ENCODE measurements at places on chromosomes 1 and 21.

GRCh38 chr1:94806441-94806871 lies 13.7 kb upstream of the SLC44A3 start:
- DNase-seq = peak; percentile 43

- no peak for DNase-seq
Observed at GRCh38 chr1:107787299-107787698, 177.7 kb downstream of the VAV3 start.

- no peak for DNase-seq
Observed at GRCh38 chr1:156481527-156481926, 19.0 kb downstream of the MEF2D start.

GRCh38 chr1:30513396-30514136 lies 209.8 kb downstream of the MATN1 start:
- no peak for DNase-seq

GRCh38 chr1:32234792-32235191 lies 12.2 kb upstream of the FAM167B start:
- no peak for DNase-seq

DNA sequence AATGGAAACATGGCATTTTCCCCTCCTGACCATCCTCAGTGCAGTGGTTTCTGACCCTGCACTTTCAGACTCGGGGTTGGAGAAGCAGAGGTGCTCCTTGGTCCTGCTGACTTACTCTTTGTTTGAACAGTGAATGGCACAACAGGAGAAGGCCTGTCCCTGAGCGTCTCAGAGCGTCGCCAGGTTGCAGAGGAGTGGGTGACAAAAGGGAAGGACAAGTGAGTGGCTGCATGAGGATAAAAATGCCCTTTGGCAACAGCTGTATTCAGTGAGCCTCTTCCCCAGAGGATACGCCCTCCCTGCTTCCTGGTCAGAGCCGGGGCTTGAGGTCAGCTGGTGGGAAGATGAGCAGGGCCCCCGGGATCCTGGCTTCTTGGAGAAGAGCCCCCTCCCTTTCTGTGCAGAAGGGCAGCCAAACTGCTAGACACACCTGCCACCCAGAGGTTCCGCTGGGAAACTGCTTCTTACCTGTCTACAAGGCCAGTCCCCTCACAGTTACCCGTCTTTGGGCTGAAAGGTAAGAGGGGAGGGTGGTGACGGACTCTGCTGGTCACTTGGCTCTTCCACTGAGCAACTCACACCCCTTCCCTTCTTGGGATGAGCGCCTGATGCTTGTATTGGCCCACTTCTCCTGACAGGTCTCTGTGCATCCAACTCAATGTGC lies 16.6 kb downstream of the NPL start:
- DNase-seq = no peak

GRCh38 chr1:168614235-168614634 lies 37.8 kb downstream of the XCL1 start:
- no peak for DNase-seq

- DNase-seq = no peak
Observed at GRCh38 chr21:28268685-28269084, 724.0 kb downstream of the LTN1 start.

DNA sequence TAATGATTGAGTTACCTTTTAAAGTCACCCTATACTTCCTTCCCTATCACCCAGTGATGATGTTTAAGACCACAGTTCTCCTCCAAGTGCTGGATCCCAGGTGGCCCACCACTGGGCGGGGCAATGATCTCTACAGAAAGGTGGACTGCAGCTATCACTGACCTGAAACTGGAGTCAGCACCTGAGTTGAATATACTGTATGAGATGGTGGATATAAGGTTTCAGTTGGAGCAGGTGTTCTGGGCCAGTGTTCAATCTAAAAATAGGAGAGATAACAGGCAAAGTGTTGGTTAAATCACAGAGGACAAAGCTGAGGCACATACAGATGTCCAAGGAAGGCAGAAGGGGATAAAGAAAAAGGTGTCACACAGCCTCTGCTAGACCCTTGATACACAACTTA lies 96.6 kb downstream of the SIPA1L2 start:
- no peak for DNase-seq

DNA sequence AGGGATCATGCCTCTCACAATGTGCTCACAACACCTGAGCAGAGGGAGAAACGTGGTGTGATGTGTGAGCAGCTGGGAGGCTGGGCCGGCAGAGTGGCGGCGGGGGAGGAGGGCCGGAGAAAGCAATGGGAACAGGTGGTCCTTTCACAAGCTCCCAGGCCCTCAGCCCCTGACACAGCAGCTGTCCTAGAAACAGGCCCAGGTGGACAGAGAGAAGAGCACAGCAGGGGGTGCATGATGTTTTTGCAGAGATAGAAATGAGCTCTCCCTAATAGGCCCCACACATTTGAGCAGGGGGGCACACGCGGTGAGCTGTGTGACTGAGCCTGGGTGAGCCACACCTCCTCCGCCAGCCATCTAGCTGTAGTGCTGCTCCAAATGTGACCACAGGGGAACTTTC lies 7.6 kb upstream of the RGS16 start:
- no peak for DNase-seq

Data from AG20443 (cell line).